RPMI7951 (cell line): ENCODE measurements at places on chromosomes 6 and 20. TPM values are rescaled to one million over a fixed set of nuclear protein-coding genes. Genes with fewer than 3 reads are reported as not detected.

Gene GLYATL3
- not detected in 2 replicates for total RNA-seq

DNA sequence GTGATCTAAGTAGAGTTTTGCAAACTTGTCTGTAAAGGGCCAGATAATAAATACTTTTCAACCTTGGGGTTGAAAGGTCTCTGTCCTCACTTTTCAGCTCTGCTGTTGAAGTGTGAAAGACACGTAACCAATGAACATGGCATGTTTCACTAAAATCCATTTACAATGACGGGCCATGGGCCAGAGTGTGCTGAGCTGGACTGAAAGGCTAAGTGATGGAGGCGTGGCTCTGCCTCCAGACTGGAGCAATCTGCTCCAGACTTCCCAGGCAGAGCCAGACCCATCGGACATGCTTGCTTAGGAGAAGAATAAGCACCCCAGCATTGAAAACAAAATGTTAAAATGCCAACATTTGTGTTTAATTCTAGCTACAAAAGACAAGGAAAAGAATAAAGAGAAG is 41.4 kb downstream of the SCAND1 start:
- no peak for DNase-seq

GRCh38 chr20:18003897-18004296 is 35.1 kb downstream of the MGME1 start:
- no peak for DNase-seq

DNA sequence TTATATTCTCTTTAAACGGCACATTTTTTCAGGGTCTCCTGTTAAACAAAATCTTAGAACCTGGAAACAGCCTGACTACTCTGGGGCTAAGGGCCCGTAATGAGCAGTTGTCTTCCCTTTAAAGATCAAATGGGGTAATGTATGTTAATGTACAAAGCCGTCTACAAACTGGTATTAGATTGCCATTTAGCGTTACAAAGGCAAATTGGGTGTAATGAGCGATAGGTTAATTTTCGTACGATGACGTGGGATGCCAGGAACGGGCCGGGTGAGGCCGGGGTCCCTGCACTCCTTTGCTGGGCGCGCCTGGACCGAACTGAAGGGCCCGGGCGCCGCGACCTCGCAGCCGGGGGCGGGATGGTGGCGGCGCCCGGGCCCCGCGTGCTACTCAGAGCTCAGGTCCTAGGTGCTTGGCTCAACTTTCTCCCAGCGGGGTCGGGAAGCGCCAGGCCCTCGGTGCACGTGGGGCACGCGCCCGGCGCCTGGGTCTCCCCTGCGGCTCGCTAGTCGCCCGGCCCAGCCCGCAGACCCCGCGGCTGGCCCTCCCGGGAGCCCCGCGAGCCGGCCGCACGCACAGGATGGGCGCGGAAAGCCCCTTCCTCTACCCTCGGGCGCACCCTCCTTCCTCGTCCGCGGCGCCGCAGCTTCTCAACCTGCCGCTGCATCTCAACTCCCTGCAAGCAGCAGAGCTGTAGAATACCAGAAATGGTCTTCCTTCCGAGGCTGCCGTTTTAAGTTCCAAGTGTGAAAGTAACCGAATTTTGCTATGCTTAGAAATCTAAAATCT is 5.9 kb downstream of the NKX2-4 start:
- no peak for DNase-seq

DNA sequence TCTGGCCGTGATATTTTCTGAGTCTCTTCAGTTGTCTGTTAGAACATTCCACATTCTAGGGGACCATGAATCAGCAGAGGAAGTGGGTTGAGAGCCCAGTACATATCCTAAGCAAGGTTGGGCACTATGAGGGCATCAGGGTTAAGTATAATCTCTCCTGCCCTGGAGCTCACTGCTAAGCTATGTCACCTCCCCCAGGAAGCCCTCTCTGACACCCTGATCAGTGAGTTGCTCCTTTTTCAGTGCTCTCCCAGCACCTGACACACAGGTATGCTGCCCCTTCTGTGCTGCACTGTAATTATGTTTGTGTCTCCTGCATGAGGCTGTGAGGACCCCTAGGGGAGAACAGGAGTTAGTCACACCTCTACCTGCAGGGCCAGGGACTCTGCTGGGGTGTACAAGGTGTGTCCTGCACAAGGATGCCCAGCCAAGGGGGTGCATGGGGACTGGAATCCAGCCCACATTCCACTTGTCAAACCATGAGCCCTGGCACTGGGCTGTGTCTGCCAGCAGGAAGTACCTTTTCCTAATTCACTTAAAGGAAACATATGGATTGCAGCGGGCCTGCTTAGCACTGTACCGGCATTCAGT is 3.9 kb downstream of the RAB44 start:
- DNase-seq, result no peak

Gene RBPJL
- not detected in 2 replicates for total RNA-seq

- no peak for DNase-seq
Observed at GRCh38 chr6:13112921-13113320, 215.4 kb downstream of the TBC1D7 start.

DNA sequence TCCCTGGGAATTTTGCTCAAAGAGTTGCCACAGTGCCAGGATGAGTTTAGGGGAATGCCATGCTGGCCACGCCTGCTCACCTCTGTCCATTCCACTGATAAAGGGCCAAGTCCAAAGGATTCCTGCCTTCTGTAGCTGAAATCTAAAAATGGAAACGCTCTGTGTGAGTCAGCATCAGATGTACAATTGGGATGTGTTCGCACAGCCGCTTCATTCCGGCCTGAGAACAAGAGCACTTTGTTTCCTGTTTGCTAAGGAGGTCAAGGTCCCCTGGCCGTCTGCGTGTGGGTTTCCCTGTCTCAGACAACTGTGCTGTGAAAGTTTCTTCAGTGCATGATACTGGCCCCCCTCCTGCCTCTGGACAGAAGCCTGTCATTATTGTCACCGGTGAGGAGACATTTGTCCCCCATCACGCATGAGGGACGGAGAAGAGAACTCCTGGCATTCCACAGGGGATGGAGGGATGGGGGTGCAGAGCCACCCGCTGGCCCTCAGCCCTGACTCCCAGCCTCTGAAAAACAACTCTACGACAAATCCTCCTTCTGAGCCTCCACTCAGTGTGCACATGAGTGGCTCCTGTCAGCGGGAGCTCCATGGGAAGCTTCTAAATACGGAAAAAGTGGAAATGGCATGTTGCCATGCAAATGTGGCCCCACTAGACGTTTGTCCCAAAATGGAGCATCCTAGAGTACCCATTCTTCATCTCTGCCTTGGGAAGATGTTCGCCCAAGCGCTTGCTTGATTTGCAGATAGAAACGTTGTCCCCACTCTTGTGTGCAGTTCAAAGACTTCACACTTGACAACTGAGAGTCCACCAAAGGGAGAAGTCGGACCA is 143.5 kb upstream of the AFDN start:
- peak; percentile 95 for DNase-seq

- peak; percentile 76 for DNase-seq
Observed at GRCh38 chr20:23235173-23236027, 115.2 kb upstream of the NXT1 start.

DNA sequence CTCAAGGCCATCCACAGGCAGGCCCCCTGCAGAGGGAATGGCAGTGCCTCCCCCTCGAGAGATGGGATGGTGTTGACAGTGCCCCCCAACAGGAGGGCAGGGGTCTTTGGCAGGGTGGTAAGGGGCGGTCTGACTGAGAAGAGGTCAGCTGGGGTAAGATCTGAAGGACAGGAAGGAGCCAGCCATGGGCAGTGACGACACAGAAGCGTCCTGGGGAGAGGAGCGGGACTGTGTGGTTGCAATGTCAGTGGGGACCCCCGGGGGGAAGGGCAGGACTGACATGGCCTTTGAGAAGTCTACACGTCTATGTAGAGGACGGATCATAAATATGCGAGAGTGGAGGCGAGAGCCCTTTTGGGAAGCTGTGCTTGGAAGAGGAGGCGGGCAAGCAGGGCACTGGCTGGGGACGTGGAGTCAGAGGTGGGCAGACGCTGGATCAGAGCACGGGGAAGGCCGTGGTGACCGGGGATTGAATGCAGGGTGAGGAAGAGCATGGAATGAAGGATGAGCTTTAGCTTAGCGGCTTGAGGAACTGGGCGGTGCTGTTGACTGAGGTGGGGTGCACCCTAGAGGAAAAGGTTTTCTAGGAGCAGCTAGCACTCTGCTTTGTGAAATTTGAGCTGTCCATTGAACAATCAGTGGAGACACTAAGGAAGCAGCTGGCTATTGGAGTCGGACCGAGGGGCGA is 82.5 kb upstream of the AGPAT4 start:
- no peak for DNase-seq

DNA sequence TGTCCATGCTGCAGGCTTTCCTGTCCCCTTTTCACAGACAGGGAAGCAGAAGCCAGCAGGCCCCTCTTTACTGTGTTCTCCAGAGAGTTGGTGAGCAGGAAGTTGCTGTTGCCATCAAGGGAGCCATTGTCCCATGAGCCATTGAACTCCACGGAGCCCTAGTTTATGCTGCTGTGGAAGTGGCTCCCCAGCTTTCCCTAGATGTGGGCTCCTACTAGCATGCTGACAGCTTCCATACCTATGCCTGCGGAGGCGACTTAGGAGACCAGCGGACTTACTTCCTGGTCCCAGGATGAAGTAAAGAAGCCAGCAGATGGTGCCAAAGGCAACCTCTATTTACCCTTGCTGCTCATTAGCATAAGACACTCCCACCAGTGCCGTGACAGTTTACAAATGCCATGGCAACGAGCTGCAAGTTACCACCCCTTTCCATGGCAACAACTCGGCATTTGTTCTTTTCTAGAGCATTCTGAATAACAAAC is 30.8 kb upstream of the FKBP1A start:
- peak; percentile 94 for DNase-seq

Gene OTOR
- not detected in 2 replicates for total RNA-seq

DNA sequence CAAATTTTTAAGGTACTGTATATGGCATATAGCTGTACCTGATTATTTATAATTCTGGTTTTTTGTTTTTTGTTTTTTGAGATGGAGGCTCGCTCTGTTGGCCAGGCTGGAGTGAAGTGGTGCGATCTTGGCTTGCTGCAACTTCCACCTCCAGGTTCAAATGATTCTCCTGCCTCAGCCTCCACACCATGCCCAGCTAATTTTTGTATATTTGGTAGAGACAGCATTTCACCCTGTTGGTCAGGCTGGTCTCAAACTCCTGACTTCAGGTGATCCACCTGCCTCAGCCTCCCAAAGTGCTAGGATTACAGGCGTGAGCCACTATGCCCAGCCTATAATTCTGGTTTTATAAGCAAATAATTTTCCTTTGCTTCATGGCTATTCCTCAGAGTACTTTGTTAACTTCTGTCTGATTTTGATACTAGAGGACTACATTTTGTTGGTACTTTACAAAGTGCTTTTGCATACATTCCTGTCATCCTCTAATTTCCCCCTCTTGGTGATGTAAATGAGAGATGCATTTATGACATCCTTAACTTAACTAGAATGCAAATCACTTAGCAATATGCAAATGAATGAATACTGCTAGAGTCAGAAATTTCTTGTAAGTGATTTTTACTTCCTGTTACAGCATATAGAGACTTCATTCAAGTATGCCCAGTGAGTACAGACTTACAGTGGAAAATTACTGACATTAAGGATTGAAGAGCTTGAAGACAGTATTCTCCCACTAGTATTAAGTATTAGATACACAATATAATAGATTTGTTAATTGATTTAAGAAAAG is 35.7 kb upstream of the ARID1B start:
- no peak for DNase-seq

- DNase-seq, result peak; percentile 49
Observed at GRCh38 chr20:36544134-36545018, 3.1 kb downstream of the MYL9 start.

GRCh38 chr6:107531868-107532267 is 42.0 kb downstream of the SOBP start:
- no peak for DNase-seq

Gene VNN1
- total RNA-seq, result 0.24 and 0.29 TPM in 2 replicates

Gene ULBP3
- total RNA-seq, result 8.9 and 13.6 TPM in 2 replicates

GRCh38 chr6:163835439-163836171 is 421.1 kb downstream of the QKI start:
- DNase-seq, result no peak

Gene LY6G6D
- total RNA-seq, result not detected in 2 replicates

DNA sequence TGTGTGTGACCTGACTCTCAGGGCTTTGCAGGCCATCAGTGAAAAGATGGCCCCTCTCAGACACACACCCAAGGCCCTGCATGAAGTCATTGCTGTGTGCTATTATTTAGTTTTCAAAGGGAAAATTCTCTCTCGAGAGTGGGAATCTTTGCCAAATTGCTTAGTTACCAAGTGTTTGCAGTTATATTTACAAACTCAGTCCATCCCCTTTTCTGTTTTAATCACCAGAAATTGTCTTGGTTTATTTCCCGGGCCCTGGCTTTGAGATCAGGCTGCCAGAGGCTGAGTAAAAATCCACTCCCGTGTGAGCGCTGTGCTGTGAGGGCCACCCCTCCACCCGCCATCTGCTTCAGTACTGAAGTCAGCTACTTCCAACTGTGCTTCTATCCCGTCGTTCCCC is 163.1 kb downstream of the SOD2 start:
- no peak for DNase-seq
